ENCODE measurements at places on chromosomes 5 and 9.

DNA sequence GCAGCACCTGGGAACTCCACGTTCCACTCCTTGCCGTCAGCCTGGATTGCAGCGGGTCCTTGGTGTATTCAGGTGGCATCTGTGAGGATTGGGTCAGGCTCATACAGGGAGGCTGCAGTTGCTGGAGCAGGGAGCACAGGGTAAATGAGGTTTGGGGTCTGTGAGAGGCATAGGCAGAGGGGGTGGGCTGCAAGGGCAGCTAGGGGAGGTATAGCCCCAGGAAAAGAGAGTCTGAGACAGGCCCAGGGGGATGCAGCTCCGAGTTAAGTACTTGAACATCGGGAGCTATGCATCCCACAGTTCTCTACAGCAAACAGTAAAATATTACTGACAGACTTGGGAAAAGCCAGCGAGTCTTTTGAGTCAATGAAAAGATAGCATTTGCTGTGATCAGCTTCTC, 101.6 kb downstream of the TRIO start:
- DNase-seq, result no peak

GRCh38 chr9:123020796-123021195, 12.7 kb upstream of the GPR21 start:
- no peak for DNase-seq

GRCh38 chr9:30075451-30076199, 2308.8 kb upstream of the ACO1 start:
- DNase-seq, result no peak

DNA sequence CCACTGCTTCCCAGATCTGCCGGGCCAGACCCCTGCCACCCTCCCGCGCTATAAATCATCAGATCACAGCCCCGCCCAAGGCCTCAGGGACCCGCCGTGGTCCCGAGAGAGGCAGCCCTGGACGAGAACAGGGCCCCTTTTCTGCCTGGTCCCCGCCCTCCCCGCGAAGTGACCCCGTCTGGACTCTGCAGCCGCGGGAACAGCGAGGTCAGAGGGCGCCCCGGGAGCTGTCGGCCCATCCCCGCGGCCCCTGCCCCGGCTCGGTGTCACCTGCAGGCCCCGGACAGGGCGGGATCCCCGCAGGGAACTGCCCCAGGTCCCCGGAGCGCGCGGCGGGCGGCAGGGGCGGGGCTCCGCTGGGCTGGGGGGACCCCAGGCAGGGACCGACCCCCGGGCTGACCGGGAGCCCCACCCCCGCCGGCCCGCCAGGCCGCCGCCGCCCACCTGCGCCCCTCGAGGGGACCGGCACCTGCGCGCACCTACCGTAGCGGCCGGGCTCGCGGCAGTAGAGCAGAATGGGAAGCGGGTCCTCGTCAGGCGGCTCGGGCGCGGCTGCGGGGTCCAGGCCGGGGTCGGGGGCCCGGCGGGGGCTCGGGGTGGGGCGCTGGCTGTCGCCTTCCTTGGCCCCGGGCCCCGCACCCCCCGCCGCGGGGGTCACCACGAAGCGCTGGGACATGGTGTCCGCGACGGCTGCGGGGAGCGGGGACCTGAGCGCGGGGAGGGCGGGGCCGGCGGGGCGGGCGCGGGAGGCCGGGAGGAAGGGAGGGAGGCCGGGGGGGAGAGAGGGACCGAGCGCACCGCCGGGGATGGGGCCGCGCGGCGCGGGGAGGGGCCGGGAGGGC, 43.5 kb upstream of the SLC12A7 start:
- no peak for DNase-seq

DNA sequence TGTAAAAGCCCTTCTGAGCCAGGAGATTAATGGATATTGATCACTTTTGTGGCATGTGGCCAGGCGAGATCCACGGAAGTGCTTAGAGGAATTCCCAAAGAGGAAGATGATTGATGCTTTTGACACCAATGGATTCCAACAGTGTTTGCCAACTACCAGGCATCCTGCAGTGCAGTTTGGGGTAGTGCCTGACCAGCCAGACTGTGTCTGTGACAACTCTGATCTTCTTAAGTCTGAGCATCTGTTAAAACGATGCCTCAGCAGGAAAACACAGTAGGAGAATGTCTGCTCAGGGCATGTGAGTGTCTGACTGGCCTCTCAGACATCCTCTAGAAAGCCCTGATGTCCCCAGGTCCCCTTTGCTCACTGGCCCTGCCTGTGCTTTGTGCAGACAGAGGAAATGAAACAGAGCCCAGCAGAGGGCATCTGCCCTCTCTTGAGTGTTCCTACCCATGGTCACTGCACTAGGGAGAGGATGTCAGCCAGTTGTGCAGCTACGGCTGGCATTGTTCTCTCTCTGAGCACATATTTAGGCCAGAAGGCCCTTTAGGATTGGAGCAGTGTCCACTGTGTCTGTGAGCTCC, 57.0 kb downstream of the TRPC7 start:
- DNase-seq, result no peak
